ENCODE measurements at places on chromosomes 4 and X.

- DNase-seq = no peak
Observed at GRCh38 chr4:136113921-136114320, 1418.4 kb downstream of the PCDH18 start.

DNA sequence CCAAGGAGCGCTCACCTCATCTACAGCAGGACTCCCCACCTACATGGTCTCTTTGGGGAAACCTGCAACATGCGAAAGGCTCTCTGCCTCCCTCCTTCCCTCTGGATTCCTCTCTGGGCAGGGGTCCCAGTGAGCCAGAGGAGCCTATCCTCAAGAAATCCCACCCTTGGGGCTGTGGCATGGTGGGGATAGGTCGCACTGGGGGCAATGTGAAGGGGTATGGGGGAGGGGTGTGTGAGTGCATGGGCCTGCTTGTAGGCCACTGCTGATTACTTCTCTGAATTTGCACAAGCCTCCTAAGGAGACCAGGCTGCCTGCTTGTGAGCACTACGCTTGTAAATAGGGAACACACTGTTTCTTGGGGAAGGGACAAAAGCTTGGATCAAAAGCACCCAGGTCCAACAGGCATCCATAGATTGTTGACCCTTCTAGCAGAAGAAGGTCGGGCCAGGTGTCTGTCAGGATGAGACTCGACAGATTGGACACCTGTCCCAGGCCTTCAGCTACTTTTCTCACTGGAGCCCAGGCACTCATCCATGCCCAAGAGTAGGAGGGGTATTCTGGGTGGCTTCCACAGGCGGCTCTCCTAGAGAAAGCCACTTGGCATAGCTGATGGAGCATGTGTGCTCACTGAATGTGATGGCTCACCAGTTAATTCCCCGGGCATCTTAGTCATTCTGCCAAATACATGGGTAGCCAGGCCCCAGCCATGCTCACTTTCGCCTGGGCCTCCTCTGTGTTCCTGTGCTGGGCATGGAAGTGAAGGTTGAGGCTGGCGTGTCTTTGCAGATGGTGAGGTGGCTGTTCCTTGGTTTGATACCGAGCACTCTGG, 75.0 kb downstream of the NBDY start:
- no peak for DNase-seq

DNA sequence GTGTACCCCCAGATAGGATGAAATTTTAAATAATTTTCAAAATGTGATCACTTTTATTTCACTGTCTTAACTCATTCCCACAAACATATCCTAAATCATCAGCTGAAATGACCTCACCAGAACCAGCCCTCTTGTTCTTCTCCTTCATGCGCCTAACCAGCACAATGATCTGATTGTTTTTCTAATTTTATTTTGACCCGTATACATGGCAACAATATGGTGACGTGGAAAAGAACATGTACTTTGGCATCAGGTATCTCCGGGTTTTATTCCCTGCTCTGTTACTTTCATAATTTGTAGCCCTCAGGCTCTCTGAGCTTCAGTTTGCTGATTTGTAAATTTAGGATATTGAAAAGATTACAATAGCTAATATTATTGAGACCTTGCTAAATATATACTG, 562.4 kb upstream of the ZFP42 start:
- no peak for DNase-seq

- DNase-seq = peak; percentile 26
Observed at GRCh38 chr4:169615467-169616106, 3.2 kb upstream of the NEK1 start.

DNA sequence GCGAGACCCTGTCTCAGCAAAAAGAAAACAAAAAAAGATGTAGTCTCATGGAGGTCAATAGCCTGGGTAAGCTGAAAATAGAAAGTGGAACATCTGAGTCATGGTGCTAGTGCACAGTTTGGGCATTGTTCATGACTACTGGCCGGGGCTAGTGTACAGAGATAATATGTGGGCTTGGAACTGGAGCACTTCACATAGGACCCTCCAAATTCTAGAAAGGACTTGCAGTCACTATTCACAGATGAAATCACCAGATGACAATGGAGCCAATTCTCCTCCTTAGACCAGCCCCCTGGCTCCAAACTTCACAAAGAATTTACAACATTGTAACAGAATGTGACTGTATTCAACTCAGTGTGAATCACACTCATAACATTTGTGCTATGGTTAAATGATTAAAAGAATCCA, 367.8 kb upstream of the SLC7A11 start:
- no peak for DNase-seq

GRCh38 chr4:168019019-168019651, 73.2 kb upstream of the ANXA10 start:
- DNase-seq = no peak

Measured in hematopoietic multipotent progenitor cell treated with erythropoietin and hydrocortisone succinate and interleukin-3 and kit ligand, for 6 days (in vitro differentiated cells).